ENCODE measurements at places on chromosomes 7 and 10.
A peak's percentile ranks its signal among the peaks of the same experiment; 100 is the strongest.

GRCh38 chr7:117777335-117778142 lies 95.7 kb downstream of the CTTNBP2 start:
- H3K27ac ChIP-seq, result no peak overlapping the region
- H3K36me3 ChIP-seq, result no peaks in the 10 kb centered on the region
- no peak for DNase-seq
- H3K27me3 ChIP-seq, result no peaks in the 10 kb centered on the region
- H3K4me1 ChIP-seq, result no peaks in the 10 kb centered on the region

DNA sequence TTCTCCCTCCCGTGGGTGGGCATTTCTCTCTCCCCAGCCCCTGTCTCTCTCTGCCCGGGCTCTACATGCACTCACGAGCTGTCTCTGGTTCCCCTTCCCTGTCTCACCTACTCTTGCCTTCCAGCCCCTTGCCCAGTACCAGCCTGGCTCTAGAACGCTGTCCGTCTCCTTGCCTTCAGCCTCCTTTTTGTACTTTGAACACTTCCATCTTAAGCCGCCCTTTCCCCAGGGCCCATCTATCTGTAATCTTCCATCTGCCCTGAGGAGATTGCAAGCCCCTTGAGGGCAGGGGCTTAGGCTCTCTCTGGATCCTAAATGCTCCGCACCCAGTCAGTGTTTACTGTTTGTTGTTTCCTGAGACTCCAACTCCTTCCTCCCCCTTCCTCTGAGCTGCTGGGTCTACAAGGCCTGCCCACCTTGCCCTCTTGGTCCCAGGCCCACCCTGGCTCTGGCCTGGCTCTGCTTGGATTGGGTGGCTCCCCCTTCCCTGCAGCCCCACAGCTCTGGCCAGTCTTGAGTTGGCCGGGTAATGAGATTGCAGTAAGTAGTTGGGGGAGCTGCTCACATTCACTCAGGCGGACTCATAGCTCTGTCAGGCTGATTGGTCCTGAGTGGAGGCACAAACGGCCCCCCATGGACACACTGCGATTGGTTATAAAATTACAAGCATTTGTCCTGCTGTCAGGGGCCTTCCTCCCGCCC lies 28.3 kb downstream of the POLL start:
- H3K27me3 ChIP-seq, result peaks cover 2% of the 10 kb centered on the region
- H3K27ac ChIP-seq, result peak overlapping the region; percentile 32
- H3K36me3 ChIP-seq, result no peaks in the 10 kb centered on the region
- DNase-seq, result no peak
- no peak overlapping the region for H3K4me3 ChIP-seq

- no peaks in the 10 kb centered on the region for H3K4me1 ChIP-seq
- H3K36me3 ChIP-seq, result peaks cover 22% of the 10 kb centered on the region
- DNase-seq, result no peak
- H3K27ac ChIP-seq, result no peak overlapping the region
- no peaks in the 10 kb centered on the region for H3K27me3 ChIP-seq
Measured at GRCh38 chr10:50367732-50368131, 116.4 kb upstream of the ASAH2 start.

DNA sequence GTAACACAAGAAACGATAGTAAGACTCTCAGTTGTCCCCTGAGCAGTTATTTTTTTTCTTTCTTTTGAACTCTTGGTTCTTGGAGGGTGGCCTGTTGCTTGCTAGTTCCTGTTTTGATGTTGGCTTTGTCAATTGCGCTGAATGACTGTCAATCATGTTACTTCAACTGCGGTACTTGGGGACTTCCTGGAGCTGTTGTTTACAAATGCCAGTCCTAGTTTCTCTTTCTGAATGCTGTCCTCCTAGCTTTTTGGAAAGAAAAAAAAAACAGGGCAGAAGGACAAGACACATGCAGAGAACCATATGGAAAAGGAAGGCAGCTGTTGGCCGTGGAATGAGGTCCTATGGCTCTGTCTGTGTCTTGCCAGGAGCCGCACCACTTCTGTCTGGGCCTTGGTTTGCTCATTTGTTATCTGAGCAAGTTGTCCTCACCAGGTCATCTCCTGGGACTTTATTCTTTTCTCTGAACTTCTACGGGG lies 7.0 kb upstream of the PDCD4 start:
- H3K4me1 ChIP-seq, result peaks cover 99% of the 10 kb centered on the region
- H3K4me3 ChIP-seq, result peak overlapping the region; percentile 81
- peak overlapping the region; percentile 96 for H3K27ac ChIP-seq
- H3K36me3 ChIP-seq, result peaks cover 5% of the 10 kb centered on the region
- peak; percentile 81 for DNase-seq
- no peaks in the 10 kb centered on the region for H3K27me3 ChIP-seq

DNA sequence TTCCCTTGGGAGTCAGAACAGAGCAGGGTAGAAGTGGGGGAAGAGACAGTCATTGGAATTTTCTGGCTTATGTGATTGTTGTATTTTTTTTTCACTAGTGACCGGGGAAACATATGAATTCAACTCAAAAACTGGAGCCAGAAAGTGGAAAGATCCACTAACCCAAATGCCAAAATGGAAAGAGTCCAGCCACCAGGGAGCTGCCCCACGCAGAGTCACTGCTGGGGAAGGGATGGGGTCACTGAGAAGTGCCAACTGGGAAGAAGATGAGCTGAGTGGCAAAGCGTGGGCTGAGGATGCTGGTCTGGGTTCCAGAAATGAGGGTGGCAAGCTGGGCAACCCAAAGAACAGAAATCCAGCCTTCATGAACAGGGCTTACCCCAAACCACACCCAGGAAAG lies 69.2 kb downstream of the CDHR3 start:
- no peaks in the 10 kb centered on the region for H3K4me1 ChIP-seq
- H3K27me3 ChIP-seq, result peaks cover 34% of the 10 kb centered on the region
- no peaks in the 10 kb centered on the region for H3K36me3 ChIP-seq
- no peak overlapping the region for H3K4me3 ChIP-seq
- no peak for DNase-seq

DNA sequence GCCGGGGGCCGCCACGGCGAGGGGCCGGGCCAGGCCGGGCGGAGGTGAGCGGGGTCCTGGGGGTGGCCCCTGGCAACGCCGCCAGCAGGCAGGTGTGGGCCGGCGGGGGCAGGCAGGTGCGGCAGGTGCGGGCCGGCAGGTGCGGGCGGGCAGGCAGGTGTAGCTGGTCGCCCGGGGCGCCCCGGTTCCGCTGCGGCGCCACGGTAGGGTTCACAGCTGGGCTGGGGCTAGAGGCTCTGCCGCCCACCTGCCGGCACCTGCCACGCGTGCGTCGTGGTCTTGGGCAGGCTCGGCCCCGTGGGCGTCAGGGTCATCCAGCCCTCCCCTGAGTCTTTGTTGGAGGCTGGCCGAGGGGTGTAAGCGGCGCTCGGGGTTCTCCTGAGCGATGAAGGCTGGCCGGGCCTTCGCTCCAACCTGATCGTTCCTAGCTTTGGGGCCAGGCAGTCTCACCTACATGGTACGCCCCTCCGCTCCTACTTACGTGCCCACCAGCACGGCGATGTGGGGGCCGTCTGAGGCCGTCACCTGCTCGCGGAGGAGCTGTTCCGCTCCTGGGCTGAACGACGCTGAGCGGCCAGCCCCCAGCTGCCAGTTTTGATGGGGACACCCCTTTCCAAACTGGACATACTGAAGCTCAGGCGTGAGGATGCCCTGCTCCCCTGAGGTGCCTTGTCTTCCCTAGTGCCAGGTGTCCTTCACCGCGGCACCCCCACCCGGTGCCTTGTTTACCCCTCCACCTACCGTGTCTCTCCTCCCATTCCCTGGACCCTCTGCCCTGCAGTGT lies 493 bp downstream of the ZMIZ2 start:
- peak; percentile 36 for DNase-seq
- peaks cover 34% of the 10 kb centered on the region for H3K4me1 ChIP-seq
- H3K4me3 ChIP-seq, result peak overlapping the region; percentile 74
- H3K27me3 ChIP-seq, result no peaks in the 10 kb centered on the region
- H3K27ac ChIP-seq, result peak overlapping the region; percentile 74
- H3K36me3 ChIP-seq, result peaks cover 13% of the 10 kb centered on the region

DNA sequence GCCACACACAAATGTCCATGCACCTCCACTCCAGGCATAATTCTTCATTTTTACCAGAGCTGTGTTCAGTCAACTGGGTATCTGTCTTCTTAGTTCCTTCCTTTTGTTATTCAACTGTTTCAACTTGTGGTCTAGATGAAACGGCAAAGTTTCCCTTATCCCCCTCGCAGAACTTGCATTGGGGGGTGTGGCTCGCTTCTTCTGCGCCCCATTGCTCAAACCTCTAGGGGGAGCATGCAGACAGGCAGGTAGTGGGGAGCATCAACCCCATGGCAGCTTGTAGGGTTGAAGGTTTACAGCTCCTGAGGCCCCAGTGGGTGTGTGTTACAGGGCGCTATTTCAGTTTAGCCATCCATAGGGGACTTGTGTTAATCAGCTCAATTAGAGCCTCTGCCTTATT lies 38.3 kb upstream of the COBL start:
- H3K4me1 ChIP-seq, result no peaks in the 10 kb centered on the region
- no peaks in the 10 kb centered on the region for H3K27me3 ChIP-seq
- no peak overlapping the region for H3K27ac ChIP-seq
- no peak for DNase-seq

DNA sequence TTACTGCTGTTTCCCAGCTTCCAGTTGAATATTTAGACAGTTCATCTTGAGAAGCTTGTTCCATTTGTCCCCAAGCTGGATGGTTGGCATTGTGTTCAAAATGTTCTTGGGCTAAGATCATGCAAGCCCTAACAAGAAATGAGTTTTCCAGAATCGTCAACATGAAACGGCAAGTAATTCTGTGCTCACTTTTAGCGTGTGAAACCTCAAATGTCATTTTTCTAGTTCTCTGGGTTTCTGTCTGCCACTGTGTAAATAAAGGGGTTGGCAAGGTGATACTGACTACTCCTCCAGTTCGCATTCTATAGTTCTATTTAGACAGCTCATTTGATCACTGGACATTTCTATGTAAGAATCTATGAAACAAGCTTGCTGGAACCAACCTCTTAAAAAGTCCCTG lies 194.0 kb downstream of the AHR start:
- no peak overlapping the region for H3K27ac ChIP-seq
- peaks cover 7% of the 10 kb centered on the region for H3K27me3 ChIP-seq
- H3K4me3 ChIP-seq, result no peak overlapping the region
- no peak for DNase-seq
- peaks cover 2% of the 10 kb centered on the region for H3K4me1 ChIP-seq
- no peaks in the 10 kb centered on the region for H3K36me3 ChIP-seq

DNA sequence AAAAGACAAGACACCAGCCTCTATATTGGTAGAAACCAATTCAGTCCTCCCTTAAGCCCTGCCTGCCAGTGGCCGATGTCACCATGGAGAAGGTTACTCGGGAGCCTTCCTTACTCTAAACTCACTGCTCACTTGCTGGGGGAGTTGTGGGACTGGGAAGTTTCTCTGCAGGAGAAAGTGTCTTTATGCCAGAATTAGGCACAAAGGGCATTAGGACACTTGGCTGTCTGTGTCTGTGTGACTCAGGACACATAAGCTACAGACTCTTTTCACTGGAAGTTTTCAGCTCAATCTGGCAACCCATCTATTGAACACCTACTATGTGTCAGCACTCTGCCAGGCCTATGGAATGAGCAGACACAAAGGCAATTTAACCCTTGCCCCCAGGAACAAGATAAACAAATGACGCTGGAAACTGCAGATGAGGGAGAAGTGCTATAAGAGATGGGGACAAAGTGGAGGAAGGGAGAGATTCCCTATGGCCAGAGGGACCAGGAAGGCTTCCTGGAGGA lies 49.5 kb upstream of the CACUL1 start:
- H3K27ac ChIP-seq, result no peak overlapping the region
- H3K4me1 ChIP-seq, result no peaks in the 10 kb centered on the region
- peaks cover 5% of the 10 kb centered on the region for H3K27me3 ChIP-seq
- H3K36me3 ChIP-seq, result no peaks in the 10 kb centered on the region
- H3K4me3 ChIP-seq, result no peak overlapping the region

GRCh38 chr10:24556750-24557742 lies 166.6 kb downstream of the ARHGAP21 start:
- H3K4me1 ChIP-seq, result peaks cover 10% of the 10 kb centered on the region
- H3K27me3 ChIP-seq, result peaks cover 2% of the 10 kb centered on the region
- DNase-seq, result peak; percentile 45
- no peak overlapping the region for H3K27ac ChIP-seq
- no peak overlapping the region for H3K4me3 ChIP-seq

DNA sequence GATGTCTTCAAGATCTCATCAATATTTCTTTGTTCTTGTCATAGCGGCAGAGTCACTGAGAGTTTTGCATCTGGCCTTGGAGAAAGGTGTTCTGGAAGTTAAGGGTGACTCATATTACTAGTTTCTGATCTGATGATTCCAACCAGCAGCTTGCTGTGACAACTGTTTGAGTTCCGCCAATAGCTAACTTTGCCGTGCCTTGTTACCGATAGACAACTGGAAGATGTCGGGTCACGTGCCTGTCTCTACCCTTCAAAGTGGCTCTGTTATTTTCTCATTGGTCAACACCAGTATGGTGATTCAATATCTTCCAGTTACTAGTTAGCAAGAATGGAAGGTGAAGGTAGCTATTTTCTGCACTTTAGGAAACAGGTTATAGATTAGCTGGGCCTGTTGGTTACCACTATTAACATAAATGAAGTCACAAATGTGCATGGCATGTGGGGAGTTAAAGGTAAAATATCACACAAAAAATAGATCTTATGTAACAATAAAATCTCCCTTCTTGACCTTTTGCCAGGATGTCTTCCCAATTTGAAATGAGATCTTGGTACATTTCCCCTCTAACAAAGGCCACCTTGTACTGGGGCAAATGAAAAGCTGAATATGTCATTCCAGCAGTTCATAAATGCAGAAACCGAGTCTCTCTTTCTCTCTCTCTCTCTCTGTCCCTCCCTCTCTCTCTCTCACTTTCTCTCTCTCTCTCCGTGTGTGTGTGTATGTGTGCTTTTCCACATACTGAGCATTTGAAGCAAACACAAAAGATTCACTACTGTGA lies 2.6 kb upstream of the MGAM2 start:
- no peaks in the 10 kb centered on the region for H3K4me1 ChIP-seq
- no peaks in the 10 kb centered on the region for H3K36me3 ChIP-seq
- H3K27me3 ChIP-seq, result peaks cover 6% of the 10 kb centered on the region
- no peak overlapping the region for H3K27ac ChIP-seq
- H3K4me3 ChIP-seq, result no peak overlapping the region

DNA sequence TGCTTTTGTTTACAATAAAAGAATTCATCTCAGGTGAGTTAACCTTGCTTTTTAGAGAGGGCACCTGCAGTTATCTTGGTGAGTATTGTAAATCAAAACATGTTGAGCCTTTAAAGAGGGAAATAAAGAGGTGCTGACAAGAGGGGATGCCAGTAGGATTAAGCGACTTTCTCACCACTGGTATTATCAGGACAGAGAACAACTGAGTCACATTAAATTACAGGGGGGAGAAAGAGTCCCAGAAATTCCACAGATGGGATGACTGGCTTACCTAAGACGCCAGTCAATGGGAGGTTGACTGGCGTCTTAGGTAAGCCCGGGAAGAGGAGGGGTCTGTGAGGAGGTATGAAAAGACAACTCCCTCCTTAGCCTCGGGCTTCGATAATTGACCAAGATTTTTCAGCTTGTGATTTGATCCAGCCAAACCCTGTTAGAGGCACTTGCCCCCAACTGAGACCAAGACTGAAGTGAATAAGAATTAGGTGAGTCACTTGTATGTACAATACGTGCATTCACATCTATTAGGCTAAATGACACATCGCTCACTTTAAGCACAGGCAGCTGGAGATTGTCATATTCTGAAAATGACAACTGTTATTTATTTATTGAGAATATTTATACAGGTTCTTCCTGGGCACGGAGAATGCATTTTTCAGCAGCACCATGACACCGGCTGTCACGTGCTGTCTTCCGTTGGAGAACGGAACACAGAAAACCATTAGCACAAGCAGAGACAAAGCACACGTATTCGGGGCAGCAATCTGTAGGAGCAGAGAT lies 117.6 kb downstream of the SEM1 start:
- H3K4me3 ChIP-seq, result no peak overlapping the region
- peaks cover 13% of the 10 kb centered on the region for H3K27me3 ChIP-seq
- no peaks in the 10 kb centered on the region for H3K36me3 ChIP-seq
- no peaks in the 10 kb centered on the region for H3K4me1 ChIP-seq
